ENCODE measurements at places on chromosomes 12 and 14.

DNA sequence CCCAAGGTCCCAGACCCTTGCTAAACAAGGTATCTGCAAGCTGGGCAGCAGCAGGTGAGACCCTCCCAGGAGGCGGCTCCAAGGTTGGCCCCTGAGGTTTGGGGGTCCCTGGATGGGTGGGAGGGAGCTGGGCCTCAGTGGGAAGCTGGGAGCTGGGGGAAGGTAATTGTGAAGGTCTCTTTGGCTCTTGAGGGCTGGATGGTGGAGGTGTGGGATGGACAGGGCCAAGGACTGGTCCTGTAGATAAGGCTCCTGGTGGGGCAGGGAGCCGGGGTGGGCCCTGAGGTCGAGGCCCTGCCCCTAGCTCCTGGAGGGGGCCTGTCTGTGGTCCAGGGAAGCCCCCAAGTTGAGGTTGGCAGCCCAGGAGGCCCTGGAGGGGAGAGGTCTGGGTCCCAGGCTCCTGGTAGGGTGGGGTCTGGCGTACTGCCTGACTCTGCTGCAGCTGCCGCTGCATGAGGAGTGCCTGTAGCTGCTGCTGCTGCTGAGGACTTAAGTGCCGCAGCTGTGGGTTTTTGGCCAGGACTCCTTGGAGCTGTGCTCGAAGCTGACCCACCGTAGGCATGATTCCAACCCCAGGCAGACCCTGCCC lies 13.1 kb upstream of the PRKAG1 start:
- no peak for DNase-seq

DNA sequence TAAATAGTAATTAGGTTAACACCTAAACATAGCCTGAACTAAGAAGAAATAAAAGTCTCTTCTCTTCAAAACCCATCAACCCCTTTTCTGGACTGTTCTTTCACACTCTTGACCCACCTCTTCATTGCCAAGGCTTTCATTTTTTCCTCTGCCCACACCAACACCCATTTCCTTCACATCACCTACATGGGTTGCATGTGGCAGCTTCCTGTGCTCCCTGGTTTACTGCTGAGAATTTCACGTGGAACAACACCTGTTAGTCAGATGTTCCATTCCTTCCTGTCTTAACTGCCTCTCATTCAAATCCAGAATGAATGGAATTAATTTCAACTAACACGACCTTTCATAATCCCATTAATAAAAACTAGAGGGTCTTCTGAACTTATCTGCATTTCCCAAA lies 157.3 kb downstream of the BCAT1 start:
- no peak for DNase-seq

- no peak for DNase-seq
Measured at GRCh38 chr14:92510972-92511371, 2.6 kb upstream of the RIN3 start.

- DNase-seq: no peak
Measured at GRCh38 chr12:110373025-110373424, 30.5 kb downstream of the ANAPC7 start.

DNA sequence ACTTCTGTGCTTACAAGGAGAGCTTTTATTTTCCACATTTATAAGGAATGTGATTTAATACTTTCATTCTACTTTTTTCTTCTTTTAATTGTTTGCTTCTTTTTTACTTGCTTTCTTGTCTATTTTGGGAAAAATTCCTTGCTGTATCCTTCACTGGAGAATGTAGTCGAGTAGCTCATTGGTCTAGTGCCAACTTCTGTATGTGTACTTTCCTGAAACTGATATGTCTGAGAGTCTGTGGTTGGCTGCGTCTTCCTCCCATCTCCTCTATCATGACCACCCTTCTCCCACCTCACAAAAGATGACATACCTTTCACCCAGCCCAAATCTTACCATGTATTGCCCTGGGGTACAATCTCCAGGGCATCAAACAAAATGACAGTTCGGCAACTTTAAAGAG lies 51.8 kb downstream of the MSRB3 start:
- DNase-seq: no peak

DNA sequence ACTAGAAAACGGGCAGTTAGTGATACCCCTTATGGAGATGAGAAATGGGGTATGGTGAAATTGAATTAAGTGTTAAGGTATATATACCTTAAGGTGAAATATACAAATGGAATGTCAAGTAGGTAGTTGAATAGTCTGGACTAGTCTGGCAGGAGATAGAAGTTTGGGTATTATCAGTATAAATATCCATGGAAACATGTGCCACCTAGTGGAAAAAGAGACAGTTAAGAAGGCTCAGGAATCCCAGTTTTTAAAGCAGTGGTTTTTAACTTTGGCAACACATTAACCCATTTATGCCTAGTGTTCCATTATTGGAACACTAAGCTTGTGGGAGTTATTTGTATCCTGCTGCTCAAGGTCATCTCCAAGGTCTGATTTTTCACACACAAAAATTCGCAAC lies 38.6 kb upstream of the TPH2 start:
- no peak for DNase-seq

GRCh38 chr14:68464711-68465110 lies 328.2 kb downstream of the ZFP36L1 start:
- no peak for DNase-seq

DNA sequence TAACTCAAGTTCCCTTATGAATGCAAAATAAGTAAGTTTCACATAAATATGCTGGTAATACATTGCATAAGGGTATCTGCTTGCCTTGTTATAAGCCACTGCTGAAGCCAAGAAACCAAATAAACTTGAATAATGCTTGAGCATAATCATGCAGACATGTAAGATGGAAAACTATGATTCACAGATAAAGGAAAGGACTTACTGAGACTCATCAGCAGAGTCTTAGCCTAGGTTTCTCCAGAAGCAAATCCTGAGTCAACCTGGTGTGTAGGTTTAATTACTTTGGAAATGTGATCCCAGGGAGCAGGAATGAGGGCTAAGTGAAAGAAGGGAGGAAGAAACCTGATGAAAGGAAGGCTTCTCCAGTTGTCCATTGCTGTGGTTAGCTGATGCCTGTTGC lies 107.7 kb upstream of the BTG1 start:
- DNase-seq: no peak

DNA sequence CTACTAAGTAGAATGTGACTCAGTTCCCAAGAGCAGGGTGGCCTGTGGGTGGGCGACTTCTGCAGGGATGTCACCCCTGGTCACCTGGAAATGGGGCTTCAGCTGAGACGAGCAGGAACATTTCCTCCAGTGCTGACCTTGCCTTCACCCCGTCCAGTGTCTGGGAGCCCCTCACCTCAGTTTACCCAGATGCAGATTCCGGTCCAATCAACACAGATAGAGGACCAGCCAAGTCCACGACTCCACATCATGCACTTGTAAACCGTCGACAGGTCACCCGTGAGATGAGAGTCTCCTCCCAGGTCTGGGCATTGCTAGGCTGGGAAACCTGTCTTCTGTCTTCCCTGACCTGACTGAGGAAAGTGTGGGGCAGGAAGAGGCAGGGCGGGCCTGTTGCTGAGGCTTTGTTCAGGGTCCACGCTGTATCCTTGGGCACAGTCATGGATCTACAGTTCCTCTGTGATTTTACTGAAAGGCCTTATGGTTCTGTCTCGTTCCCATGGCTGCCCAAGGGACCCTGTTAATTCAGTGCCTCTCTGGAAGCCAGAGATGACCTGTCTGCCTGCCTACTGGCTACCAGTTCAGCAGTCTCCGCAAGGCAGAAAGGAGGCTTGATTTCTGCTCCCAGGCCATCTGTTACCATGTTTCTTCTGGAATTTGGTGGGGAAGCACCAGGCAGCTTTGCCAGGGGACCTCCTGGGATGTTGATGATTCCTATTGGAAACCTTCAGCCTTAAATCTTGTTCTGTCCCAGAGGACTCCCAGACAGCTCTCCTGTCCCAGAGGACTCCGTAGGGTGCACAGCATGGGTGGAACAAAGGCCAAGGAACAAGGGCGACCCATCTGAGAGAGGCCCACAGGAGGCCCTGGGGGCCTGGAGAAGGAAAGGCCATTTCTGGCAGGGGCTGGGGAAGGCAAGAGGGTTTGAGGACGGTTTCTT lies 288.5 kb upstream of the RTL1 start:
- DNase-seq: no peak

DNA sequence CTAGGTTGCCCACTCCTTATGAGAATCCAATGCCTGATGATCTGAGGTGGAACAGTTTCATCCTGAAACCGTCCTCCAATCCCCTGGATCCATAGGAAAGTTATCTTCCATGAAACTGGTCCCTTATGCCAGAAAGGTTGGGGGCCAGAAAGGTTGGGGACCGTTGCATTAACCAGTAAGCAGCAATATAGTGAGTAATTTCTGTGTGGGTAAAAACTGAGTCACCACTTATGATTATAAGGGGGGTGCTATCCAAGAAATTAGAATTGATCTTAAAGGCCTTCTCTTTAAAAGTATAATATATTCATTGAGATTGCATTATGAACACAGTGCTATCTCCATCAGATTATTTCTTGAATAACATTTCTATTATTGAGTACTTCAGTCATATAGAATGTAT lies 97.2 kb downstream of the PCNX1 start:
- no peak for DNase-seq

- DNase-seq: peak; percentile 14
Measured at GRCh38 chr14:39431416-39432178, 636 bp downstream of the FBXO33 start.

DNA sequence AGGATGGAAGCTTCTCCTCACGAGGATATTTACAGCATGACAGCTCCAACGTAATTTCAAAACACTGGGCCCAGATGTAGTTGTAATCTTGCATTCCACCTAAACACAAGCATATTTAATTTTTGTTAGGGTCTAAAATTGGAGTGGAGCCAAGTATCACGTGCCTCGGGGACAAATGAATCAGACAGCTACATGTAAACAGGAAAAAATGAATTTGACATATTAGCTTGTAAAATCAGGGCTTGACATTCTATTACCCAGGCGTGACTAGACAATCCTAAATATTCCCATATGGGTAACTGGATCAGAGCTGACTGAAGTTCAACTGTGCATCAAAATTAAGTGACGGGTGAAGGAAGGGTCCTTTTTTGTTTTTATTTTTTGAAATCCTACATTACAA lies 59.0 kb downstream of the MDM2 start:
- no peak for DNase-seq

DNA sequence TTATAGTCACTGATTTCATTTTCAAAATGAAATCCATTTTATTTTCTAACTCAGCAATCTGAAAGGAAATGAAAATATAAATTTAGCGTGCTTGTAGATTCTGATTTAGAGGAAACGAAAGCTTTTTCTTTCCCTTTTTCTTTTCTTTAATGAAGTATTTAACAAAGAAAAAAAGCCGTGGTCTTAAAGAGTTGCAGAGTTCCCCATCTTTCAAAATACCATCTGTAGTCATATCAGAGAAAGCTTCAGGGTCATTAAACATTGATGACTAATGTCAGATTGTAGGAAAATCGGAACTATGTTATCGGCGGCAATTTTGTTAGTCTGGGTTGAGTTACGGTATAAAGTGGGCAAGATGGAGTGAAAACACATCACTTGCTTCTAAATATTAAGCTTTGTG lies 32.3 kb downstream of the DRAM1 start:
- no peak for DNase-seq

- DNase-seq: no peak
Measured at GRCh38 chr12:52611080-52611468, 7.3 kb downstream of the KRT73 start.

DNA sequence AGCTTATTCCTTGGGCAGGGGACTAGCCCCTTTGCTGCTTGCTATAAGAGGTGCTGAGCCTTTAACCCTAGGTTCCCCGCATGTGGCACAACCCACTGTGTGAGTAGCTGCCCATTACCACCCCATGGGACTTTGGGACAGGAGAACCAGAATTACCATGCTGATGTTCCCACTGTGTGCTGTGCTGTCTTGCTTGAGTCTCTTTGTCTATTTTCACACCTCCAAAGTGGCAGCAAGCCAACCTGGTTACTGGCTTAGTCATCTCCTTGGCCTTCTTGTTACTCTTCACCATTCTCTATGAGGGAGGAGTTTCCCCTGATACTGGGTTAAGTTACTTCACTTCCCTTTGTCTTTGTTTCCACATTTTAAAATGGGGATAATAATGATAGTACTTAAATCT lies 73.4 kb upstream of the ETV6 start:
- no peak for DNase-seq

DNA sequence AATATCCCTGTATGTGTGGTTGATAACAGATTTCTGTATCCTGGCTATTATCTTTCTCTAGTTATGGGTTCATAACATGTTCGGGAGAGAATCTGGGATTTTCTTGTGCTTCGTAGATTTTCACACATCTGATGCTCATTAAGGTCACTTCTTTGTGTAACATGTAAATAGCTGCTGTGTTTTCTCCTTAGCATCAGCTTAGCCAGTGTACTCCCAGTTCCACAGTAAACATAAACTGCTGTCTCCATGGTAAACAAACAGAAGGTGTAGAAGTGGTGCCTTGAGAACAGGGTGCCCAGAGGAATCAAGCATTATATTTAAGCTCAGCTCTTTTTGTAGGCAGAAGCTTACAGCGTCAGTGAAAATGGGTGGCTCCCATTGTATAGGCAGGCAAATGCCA lies 88.0 kb downstream of the ANO6 start:
- DNase-seq: no peak

DNA sequence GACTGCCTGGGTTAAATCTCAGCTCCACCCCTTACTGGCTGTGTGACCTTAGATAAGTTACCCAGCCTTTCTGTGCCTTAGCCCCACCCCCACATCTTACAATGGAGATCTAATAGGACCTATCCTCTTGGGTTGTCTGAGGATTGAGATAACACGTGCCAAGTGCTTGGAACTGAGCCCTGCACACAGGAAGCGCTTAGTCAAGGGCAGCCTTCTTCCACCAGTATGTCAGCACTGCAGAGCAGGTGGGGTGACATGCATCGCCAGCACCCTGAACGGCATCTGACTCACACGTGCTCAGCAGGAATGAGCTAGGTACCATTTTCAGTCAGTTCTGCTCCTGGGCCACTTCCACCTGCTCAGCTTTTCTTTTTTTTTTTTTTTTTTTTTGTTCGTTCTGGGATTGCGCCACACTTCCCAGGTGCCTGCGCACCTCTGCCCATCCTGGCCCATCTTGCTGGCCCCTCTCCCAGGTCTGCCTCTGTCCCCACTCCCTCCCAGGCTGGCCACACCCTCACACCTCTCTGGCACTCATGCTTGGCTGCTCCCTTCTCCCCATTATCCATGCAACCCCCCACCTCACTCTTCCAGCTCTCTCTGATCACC lies 19.6 kb downstream of the LGMN start:
- no peak for DNase-seq

DNA sequence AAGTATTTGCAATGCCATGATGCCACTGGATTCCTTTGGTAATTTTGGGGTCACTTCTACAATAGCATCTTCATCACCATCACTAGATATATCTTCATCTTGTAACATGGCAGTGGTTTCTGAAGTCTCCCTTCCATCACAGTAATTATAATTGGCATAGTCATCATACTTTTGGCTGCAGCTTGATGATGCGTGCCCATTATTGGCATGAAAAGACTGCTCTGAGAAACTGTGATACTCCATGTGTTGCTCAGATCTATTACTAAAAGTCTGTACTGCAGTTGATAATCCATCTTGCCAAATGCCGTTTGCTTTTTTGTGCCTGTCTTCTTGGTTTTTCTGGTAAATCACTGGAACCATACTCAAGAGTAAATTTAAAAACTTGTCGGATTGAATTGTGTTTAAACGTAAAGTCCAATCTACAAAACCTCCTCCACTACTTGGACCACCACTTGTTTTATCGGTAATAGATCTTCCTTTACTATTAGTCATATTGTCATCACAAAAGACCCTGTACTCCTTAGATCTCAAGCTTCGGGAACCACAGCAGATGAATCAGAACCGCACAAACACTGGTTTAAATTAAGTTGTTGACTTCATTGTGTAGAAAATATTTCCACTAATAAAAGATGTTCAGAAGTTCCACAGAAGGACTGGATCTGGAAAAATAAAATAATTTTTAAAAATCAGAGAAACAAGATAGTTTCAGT lies 29.9 kb downstream of the SLC41A2 start:
- no peak for DNase-seq

- DNase-seq: no peak
Measured at GRCh38 chr12:111798182-111798581, 31.4 kb downstream of the ALDH2 start.
